NCI-H446 (cell line): ENCODE measurements at places on chromosomes 2 and 18.

DNA sequence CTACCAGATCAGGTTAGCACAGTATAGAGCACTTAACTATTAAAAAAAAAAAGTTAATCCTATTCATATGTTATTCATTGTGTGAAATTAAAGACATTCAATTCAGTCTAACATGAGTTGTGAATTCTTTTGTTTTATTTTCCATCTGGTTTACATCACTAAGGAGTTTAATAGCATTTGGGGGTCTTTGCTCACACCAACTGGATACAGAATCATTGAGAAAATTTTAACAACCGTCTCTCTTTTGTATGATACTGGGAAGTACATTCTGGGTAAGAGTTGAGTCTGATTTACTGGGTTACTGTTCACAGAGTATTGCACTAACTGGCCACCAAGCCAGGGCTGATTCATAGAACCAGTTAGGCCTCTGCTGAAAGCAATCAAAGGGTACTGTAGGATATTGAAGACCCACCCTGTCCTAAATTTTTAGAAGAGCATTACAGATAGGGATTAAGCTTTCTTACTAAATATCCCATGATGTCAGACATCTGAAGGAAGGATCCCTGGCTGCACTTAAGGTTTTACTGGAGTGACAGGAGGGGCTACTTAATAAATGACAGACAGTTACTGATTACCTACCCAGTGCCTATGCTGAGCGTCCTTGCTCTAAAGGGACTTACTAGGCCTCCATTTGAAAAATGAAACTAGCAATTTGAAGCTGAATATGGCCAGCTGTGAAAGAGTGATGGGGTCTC, 387.9 kb downstream of the SETBP1 start:
- no peak for DNase-seq

- no peak for DNase-seq
Measured at GRCh38 chr2:48711343-48711742, 44.2 kb downstream of the LHCGR start.

DNA sequence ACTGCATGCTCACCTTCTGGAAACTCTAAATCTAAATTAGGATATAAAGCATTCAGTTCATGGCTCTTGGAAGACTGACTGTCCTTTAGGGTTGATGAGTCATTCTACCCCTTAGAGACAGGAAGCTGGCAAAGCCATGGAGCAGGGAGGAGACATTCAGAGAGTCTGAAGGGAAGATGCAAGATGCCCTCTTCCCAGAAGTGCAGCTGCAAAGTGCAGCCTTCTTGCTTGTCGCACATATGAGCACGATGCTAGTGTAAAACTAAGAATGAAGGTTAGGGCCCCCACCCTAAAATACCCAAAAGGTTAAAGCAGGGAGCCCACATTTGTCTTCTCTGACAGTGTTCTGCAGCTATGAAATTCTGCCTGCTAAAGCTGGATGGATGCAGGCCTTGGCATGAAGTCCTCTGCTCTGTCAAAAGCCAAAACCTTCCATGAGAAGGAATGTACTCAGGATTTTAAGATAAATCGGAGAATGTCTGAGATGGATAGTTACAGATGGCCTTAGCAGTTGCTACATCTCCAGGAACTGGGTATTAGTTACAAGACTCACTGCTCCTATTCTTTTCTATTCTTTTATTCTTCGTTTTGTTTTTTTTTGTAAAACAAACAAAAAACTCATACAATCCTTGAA, 89.7 kb downstream of the POLE4 start:
- DNase-seq: peak; percentile 62

DNA sequence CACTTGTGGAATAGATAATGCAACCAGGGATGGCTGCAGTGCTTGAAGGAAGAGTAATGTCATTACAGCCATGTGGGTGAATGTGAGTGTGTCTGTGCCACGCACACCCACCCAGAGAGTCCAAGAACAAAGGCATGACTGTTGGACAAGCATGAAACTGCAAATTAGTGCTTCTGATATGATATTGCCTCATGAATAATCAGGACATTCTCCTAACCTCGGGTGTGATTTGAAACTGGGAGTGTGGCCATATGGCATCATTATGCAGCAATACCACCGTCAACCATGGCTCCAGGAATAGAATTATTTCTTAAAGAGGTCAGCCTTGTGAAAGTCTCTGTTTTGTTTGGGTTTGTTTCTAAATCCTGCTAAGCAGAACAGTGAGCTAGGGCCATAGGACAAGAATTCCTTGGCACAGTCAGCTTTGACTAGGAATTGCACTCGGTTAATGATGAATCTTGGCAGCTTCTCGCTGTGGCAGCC, 678.0 kb upstream of the RAB6C start:
- DNase-seq: no peak

GRCh38 chr18:56825878-56826277, 174.7 kb downstream of the WDR7 start:
- DNase-seq: no peak

GRCh38 chr2:126722546-126722945, 66.6 kb downstream of the GYPC start:
- no peak for DNase-seq

DNA sequence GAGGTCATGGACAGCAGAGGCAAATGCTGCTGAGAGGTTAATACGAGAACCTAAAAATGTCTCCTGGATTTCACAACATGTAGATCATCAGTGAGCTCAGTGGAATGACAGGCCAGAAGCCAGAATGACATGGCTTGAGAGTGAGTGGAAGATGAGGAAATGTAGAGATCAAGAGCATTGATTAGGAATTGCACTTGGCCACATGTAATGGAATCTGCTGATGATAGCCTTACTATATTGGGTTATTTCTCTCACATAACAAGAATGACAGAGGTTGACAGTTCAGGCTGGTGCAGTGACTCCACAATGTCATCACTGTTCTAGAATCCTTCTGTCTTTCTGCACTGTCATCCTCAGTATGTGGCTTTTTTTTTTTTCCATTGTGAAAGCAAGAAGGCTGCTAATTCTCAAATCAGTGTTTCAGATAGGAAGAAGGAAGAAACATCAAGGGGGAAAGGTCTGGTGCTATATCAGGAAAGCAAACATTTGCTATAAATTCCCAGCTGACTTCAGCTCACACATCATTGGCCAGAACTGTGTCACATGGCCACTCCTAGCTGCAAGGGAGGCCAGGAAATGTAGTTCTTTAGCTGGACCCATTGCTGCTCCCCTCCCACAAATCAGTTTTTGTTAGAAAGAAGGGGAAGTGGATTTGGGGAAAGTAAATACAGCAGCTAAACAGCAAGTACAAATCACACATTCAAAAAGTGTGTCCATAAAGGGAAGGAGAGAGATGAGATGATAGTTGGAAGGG, 127.2 kb downstream of the FAM161A start:
- no peak for DNase-seq

GRCh38 chr2:215528555-215528954, 92.7 kb upstream of the FN1 start:
- DNase-seq: no peak

GRCh38 chr2:45759310-45759851, 107.9 kb downstream of the PRKCE start:
- peak; percentile 69 for DNase-seq

GRCh38 chr18:24446953-24447538, 13.4 kb upstream of the HRH4 start:
- DNase-seq: no peak

GRCh38 chr2:200786826-200787225, 24.9 kb upstream of the BZW1 start:
- no peak for DNase-seq

DNA sequence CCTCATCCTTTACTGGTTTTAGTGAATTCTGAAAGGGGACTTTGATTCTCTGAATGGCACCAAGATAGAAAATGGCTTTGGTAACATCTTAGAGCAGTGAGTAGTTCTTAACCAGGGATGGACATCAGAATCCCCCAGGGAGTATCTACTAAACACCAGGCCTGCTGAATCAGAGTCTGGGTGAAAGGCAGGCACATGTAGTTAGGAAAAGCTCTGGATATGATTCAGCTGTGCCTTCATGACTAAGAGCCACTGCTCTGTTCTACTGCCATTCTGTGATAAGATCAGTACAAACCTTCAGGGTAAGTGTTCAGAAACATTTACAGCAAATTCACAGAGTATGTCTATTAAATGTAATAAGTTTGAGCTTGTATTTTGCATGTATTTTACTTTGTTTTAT, 46.2 kb upstream of the B3GNT2 start:
- no peak for DNase-seq

DNA sequence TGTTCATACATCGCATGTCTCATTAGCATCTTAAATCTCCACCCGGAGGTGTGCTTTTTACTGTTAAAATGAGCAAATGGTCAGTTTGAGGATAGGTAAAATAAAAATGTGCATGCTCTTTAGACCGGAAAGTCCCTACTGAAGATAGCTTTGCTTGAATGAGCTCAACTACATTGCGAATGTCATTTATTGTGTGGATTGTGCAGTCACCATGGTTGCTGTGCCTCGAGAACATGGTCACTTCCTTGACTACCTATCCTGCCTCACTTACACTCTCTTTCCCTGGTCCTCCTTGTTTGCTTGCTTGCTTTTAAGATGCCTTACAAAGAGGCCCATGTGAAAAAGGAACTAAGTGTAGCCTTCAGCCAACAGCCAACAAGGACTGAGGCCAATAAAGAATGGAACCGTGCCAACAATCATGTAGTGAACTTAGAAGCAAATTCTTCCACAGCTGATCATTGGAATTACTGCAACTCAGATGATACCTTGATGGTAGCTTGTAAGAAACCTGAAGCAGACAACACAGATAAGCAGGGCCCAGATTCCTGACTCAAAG, 72.2 kb upstream of the BARD1 start:
- DNase-seq: no peak

- DNase-seq: no peak
Measured at GRCh38 chr2:9286554-9287399, 80.2 kb downstream of the ASAP2 start.

- DNase-seq: no peak
Measured at GRCh38 chr2:169087757-169088379, 18.5 kb downstream of the DHRS9 start.

- DNase-seq: peak; percentile 70
Measured at GRCh38 chr2:71614976-71615766, 161.8 kb downstream of the DYSF start.

GRCh38 chr2:9889812-9890261, 46.6 kb downstream of the TAF1B start:
- peak; percentile 3 for DNase-seq

GRCh38 chr2:11682590-11682915, 12.6 kb upstream of the NTSR2 start:
- no peak for DNase-seq

GRCh38 chr2:30981096-30981495, 157.1 kb downstream of the GALNT14 start:
- peak; percentile 15 for DNase-seq

- no peak for DNase-seq
Measured at GRCh38 chr2:8059794-8060193, 622.1 kb upstream of the ID2 start.

- DNase-seq: no peak
Measured at GRCh38 chr2:37852585-37853014, 72.5 kb upstream of the RMDN2 start.

- no peak for DNase-seq
Measured at GRCh38 chr2:6454286-6454990, 411.3 kb downstream of the CMPK2 start.

DNA sequence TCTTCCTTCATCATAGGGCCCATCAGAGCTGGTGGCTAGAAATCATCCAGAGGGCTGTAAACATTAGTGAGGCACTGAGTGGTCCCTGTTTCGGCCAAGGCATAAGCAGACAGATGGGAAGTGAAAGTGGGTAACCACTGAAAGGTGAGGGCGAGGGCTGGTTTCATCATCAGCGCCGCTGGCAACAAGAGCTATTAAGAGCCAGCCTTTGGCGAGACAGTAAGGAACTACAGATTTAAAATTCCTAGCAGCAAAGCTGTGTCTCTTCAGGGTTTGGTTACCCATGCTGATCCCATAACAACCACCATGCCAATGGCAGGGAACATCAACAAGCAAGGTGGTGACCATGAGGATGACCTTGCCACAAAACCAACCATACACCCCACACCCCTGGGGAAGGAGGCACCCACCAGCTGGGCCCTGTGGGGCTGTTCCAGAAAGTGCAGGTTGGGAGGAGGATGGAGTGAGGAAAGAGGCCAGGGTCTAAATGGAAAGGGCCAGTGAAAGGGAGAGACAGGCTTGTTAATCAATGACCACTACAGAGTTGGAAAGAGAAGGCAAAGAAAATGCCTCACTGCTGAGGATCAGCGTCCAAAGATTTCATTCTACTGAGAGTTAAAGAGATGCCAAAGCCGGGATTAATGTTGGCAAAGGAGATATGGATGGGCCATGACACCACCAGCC, 9.0 kb upstream of the SLC20A1 start:
- no peak for DNase-seq

- no peak for DNase-seq
Measured at GRCh38 chr2:145235312-145235711, 715.4 kb upstream of the ZEB2 start.

DNA sequence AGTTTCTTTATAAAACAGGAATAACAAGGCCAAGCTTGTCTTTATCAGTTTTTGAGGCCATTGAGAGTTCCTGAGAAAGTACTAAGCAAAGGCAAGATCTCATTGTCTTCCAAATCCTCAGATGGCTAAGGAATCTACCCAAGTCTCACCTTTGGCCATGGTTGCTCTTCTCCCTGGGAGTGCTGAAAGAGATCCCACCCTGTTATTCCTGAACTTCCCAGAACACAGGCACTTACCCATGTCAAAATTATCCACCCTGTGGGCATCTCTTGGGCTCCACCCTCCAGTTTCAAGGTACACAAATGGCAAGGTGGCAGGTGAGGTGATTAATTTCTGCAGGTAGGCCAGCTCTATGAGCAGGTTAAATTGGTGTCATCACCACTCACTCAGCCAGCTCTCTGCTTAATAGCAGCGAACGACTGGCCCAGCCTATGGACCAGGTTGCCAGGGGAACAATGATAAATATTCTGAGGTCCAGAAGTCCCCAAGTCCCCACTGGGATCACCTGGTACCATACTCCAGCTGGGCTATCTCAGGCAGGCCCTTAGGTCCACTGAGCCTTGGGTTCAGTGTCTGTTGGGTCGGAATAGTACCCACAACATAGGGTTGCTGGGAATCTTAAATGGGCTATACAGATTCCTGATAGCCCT, 2.3 kb upstream of the SPRED2 start:
- no peak for DNase-seq

- DNase-seq: no peak
Measured at GRCh38 chr2:101197215-101197745, 46.1 kb upstream of the TBC1D8 start.

- no peak for DNase-seq
Measured at GRCh38 chr2:86372133-86372532, 34.7 kb upstream of the REEP1 start.

DNA sequence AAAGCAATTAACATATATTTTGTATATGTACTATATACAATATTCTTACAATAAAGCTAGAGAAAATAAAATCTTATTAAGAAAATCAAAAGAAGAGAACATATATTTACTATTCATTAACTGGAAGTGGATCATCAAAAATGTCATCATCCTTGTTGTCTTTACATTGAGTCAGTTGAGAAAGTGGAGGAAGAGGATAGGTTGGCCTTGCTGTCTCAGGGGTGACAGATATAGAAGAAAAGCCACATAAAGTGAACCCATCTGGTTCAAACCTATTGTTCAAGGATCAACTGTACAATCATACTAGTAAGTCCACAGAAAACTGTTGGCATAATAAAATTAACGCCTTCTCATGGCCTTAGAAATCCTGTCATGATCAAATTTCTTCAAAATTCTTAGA, 26.6 kb downstream of the SESTD1 start:
- DNase-seq: no peak

GRCh38 chr2:13003500-13003899, 286.8 kb downstream of the TRIB2 start:
- no peak for DNase-seq
